ENCODE measurements at places on chromosomes 11 and 22.

- DNase-seq, result no peak
Observed at GRCh38 chr11:87405843-87406242, 368.1 kb downstream of the TMEM135 start.

DNA sequence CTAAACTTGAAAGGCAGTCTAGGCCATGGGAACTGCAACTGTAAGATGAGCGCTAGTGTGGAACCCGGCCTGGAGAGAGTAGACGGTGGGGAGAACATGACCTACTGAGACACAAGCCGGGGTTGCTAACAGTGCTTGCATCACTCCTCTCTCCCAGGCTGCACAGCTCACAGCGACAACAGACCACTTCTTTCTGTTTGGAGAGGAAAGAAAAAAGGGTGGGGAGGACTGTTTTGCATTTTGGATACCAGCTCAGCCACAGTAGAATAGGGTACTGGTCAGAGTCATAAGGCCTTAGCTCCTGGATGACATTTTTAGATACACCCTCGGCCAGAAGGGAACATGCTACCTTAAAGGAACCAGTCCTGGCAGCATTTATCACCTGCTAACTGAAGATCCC is 22.2 kb upstream of the OR52M1 start:
- DNase-seq, result no peak

DNA sequence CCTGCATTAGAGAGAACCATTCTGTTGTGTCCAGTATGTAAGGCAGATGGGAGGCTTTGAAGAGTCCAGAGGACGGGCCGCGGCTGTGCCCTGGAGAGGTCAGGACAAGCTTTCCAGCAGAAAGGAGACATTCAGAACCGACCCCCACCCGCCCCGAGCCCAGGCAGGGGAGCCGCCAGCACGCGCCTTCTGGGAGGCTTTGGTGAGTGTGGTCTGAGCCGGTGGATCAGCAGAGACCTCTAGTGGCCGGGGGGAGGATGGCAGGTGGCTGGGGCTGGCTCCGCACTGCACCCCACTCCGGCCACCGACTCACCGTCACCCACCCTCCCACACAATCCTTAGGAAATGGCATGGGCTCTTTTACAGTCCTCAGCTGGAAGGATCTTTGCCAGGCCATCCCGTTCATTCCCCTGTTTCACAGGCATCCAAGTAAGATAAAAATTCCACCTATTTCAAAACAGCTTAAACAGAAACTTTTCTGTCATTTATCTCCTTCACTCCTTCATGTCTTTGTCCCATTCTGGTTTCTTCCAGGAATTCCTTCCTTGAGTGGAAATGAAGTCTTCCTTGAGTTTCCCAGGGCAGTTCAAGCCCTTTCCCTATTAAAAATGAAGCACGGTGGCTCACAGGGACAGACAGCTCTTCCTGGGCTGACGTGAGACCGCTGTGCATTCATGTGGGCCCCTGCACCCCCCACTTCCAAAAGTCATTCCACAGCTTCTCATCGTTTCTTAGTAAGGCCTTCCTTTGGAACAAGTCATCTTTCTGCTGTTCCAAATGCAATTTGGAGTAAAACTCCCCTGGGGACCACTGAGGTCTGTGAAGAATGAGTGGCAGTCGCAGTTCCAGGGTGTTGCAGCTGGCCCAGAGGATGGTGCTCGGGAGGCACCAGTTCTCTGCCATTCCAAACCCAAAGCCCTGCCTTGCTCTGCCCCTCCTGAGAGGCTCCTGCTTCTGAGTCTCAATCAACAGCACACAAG is 91.0 kb downstream of the FEZ1 start:
- no peak for DNase-seq

DNA sequence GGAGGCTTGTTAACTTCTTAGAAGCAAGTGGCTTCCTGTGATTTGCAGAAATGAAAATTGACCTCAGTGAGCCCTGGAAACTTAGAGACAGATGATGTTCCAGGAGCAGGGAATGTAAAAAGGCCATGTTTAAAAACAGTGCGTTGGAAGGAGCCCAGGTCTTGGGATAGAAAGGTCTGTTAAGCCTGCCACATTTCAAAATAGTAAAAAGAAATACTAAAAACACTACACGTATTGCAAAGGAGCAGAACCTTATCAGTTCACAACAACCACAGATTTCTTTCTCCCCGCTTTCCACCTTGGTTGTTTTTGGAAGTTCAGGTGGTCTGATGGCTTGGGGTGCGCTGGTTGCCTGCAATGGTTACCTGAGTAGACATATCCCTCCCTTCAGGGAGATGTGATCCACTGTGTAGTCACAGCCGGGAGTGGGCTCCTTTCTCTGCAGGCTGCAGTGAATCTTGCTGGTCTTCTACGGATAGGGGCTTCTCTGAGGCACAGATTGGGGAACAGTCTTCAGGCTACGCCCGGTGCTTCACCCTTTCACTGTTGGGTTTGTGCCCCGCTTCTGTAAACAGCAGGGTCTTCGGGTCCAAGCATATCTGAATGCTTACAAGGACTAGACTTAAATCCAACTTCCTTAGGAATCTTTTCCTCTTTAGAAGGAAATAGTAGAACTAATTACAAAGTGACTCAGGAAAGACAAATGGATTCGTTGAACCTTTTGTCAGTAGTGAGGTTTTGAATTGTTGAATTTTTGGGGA is 1.9 kb downstream of the TEAD1 start:
- no peak for DNase-seq

All from brain pericyte (primary cell).